ENCODE measurements at places on chromosomes 5 and 9. TPM values are rescaled to one million over a fixed set of nuclear protein-coding genes. Genes with fewer than 3 reads are reported as not detected.

STRBP gene
- total RNA-seq = 11.1 TPM

SLC6A19 gene
- 0.48 TPM for total RNA-seq

LCN9 gene
- total RNA-seq = not detected

SGCD gene
- 43.8 TPM for total RNA-seq

OMD gene
- total RNA-seq = 17.1 TPM

ZNF658 gene
- 7.0 TPM for total RNA-seq

HSD17B3 gene
- total RNA-seq = 2.4 TPM

BTNL8 gene
- total RNA-seq = not detected

DIMT1 gene
- total RNA-seq = 53.2 TPM

KIAA0825 gene
- total RNA-seq = 17.3 TPM

FAM114A2 gene
- 20.5 TPM for total RNA-seq

SSBP2 gene
- 45.3 TPM for total RNA-seq

AJM1 gene
- total RNA-seq = 1.4 TPM

HMMR gene
- 5.3 TPM for total RNA-seq

PRUNE2 gene
- 12.3 TPM for total RNA-seq

HTR1A gene
- not detected for total RNA-seq

CTNNA1 gene
- 293 TPM for total RNA-seq

QRFP gene
- total RNA-seq = 0.48 TPM

DMAC1 gene
- total RNA-seq = 15.9 TPM

CCL27 gene
- not detected for total RNA-seq

ENTPD2 gene
- not detected for total RNA-seq

MCTP1 gene
- 24.8 TPM for total RNA-seq

KCTD16 gene
- 16.1 TPM for total RNA-seq

MAMDC4 gene
- total RNA-seq = 4.6 TPM

KCNV2 gene
- total RNA-seq = 1.4 TPM

NUDT12 gene
- 7.2 TPM for total RNA-seq

WDR70 gene
- 17.3 TPM for total RNA-seq

NAA35 gene
- total RNA-seq = 21.7 TPM

THOC3 gene
- 25.0 TPM for total RNA-seq

ENTPD8 gene
- not detected for total RNA-seq

F2RL1 gene
- total RNA-seq = 3.9 TPM

PCDHGB3 gene
- 11.8 TPM for total RNA-seq

OR1J2 gene
- 1.2 TPM for total RNA-seq

BHMT2 gene
- total RNA-seq = 18.3 TPM

ADAMTSL2 gene
- 1.2 TPM for total RNA-seq

DDX4 gene
- total RNA-seq = 4.1 TPM

SSNA1 gene
- total RNA-seq = 30.8 TPM

ENG gene
- 5.1 TPM for total RNA-seq

ADAMTS16 gene
- total RNA-seq = 7.2 TPM

PTGS1 gene
- 22.9 TPM for total RNA-seq

DMRT3 gene
- total RNA-seq = 1.2 TPM

C9orf50 gene
- 1.2 TPM for total RNA-seq

RNF180 gene
- 27.4 TPM for total RNA-seq

ORM2 gene
- total RNA-seq = not detected

GBGT1 gene
- total RNA-seq = 18.3 TPM

FBP1 gene
- not detected for total RNA-seq

TMEM141 gene
- 90.5 TPM for total RNA-seq

ROPN1L gene
- 7.5 TPM for total RNA-seq

PCDHGB7 gene
- total RNA-seq = 13.2 TPM

CACNA1B gene
- under 0.01 TPM for total RNA-seq

GARIN3 gene
- total RNA-seq = not detected

ANKRD34B gene
- total RNA-seq = 4.1 TPM

ZNF354C gene
- 15.9 TPM for total RNA-seq

UAP1L1 gene
- 8.2 TPM for total RNA-seq

SIT1 gene
- not detected for total RNA-seq

WHRN gene
- 3.1 TPM for total RNA-seq

TLE1 gene
- total RNA-seq = 44.8 TPM

SLC9A3 gene
- 2.4 TPM for total RNA-seq

Measured in umbilical cord (tissue), 2 donors.